ENCODE measurements at places on chromosomes 3 and 15.

DNA sequence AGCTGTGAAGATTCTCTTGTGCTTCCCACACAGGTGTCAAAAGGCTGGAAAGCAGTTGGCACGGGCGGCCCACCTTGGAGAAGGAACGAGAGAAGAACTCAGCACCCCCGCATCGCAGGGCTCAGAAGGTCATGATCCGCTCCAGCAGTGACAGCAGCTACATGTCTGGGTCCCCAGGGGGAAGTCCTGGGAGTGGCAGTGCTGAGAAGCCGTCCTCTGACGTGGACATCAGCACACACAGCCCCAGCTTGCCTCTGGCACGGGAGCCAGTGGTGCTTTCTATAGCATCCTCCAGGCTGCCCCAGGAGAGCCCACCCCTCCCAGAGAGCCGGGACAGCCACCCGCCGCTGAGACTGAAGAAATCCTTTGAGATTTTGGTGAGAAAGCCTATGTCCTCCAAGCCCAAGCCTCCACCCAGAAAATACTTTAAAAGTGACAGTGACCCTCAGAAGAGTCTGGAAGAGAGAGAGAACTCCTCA lies 31.4 kb downstream of the STARD5 start:
- no peak for DNase-seq

- DNase-seq, result no peak
Measured at GRCh38 chr3:172846103-172846561, 95.6 kb downstream of the ECT2 start.

DNA sequence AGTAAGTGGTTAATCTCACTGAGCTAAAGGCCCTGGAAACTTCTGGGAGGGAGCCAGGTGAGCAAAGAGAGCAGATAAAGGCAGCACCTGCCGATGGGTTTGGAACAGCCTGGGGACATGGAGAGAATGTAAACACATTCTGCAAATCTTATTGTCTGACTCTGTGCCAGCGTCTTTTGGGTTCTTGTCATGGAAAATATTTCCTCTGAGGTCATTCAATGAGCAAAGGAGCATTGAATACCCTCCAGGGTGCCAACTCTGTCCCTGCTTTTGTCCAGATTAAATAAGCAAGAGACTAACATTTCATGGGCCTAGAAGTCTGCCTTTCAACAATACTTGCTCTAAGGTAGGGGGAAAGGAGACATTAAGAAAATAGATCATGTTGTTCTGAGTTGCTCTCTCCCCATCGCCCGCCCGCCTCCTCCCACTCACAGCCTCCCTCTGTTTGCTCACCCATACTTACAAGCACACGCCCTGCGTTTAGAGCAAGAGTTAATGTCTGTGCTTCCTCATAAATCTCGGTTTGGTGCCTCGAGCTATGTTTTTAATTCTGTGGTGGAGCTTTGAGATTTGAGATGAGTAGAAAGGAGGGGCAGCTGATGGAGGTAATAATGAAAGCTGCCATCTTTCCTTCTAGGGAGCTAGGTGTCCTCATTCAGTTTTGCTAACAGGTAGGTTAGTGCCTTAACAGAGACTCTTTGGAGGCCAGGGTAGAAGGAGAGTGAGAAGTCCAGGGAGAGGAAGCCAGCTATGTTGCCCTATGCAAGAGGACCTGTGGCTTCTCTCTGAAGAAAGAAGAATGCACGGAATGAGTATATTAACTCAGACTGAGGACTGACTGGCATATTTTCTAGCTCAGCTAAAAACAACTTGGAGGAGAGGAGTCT lies 132.9 kb downstream of the TPRG1 start:
- no peak for DNase-seq

DNA sequence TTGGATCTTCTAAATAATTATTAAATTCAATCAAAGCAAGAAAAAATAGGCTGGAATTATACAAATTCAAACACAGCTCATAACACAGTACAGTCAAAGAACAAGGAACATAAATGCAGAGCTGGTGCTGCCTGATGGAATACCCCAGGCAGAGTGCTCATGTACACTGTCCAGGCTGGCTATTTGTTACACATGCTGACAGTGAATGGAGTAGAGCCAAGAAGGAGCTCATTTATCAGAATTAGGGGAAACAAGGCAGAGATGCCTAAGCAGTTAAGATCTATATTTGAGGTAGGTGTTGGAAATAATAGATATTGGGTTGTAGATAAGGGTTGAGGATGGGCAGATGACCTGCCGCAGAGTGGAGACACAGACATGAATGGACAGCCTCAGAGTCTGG lies 788.2 kb upstream of the ARPP21 start:
- no peak for DNase-seq

GRCh38 chr15:73631915-73632669 lies 1.1 kb downstream of the NPTN start:
- peak; percentile 42 for DNase-seq

DNA sequence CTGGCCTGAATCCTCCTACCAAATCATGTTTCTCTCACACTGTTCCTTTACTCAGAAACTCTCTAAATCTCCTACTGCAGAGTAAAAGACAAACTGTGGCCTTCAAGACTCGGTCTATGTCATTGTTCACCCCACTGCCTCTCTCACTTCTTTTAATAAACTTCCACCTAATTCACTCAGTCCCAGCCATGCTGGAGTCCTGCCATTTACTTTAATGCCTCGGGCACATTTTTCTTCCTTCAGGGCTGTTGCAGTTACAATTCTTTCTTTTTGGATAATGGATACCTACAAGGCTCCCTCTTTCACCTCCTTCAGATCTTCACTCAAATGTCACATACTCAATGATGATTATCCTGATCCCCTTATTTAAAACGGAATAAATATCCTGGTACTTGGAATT lies 955.6 kb downstream of the ROBO1 start:
- no peak for DNase-seq

- no peak for DNase-seq
Measured at GRCh38 chr3:4302747-4303146, 422 bp upstream of the SETMAR start.

DNA sequence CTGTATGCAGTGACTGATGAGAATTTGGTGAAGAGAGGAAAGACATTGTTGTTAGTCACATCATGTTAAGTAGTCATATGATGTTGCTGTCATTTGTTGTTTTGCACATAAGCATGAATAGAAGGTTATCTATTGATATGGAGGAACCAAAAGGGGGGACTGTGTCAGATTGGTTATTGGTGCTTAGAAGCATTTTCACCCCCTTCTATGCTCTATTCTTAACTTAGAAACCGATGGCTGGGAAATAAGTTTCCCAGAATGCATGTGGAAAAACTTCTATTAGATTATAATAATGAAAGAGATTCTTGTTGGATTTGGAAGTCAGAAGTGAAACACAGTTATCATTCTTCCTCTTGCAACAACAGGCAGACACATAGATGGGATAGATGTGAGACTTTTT lies 33.2 kb upstream of the CADM2 start:
- peak; percentile 7 for DNase-seq

All from SK-MEL-5 (cell line).